ENCODE measurements at places on chromosomes 13 and 19.

GRCh38 chr19:51002089-51002532 is 707 bp upstream of the KLK8 start:
- no peak for DNase-seq

GRCh38 chr13:110829486-110829885 is 85.4 kb downstream of the ANKRD10 start:
- no peak for DNase-seq

GRCh38 chr13:30792285-30793000 is 57.1 kb downstream of the ALOX5AP start:
- no peak for DNase-seq

GRCh38 chr13:99320693-99321481 is 13.7 kb upstream of the GPR183 start:
- peak; percentile 42 for DNase-seq

- no peak for DNase-seq
Measured at GRCh38 chr19:45507872-45508416, 665 bp downstream of the VASP start.

- no peak for DNase-seq
Measured at GRCh38 chr19:10713317-10713716, 4.6 kb upstream of the DNM2 start.

GRCh38 chr13:21243045-21243897 is 66.8 kb downstream of the MRPL57 start:
- DNase-seq: no peak

- DNase-seq: peak; percentile 39
Measured at GRCh38 chr13:114063545-114064449, 68.6 kb downstream of the RASA3 start.

- peak; percentile 40 for DNase-seq
Measured at GRCh38 chr19:1942934-1943555, 2.1 kb downstream of the CSNK1G2 start.

- peak; percentile 96 for DNase-seq
Measured at GRCh38 chr19:2084993-2085720, 11.0 kb downstream of the MOB3A start.

DNA sequence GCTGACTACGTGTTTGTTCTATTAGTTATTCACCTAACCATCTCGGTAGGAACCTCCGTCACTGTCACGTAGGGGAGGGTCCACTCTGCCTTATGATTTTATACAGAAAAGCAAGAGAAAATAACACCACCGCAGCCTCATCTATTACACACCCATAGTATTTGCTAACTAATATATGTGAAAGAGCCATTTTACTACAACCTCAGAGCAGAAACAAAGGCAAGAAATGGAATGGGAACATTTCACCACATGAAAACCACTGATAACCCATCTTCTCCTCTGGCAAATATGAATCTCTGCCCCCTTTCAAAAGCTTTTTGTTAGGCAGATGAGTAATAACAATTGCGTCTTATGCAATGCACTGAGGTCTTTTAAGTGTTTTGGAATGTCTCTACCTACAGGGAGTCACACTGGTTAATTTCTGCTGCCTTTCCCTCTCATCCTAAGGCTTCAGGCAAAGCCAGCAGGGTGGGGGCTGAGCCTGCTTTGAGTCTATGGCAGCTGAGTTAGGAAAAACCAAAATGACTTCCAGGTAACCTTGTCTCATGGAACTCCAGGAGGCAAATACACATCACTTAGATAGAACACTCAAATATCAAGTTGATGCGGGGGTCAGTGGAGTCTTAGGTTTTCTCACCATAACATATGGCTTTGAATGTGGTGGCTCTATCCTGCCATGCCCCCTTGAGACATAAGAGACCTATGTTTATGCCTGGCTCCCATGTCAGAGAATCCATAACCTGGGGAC is 15.0 kb downstream of the TSHZ3 start:
- no peak for DNase-seq

- no peak for DNase-seq
Measured at GRCh38 chr19:16895467-16896145, 6.8 kb downstream of the F2RL3 start.

GRCh38 chr19:49594157-49594992 is 3.4 kb downstream of the PRR12 start:
- DNase-seq: no peak

GRCh38 chr13:78431328-78431727 is 172.0 kb downstream of the POU4F1 start:
- no peak for DNase-seq

- DNase-seq: no peak
Measured at GRCh38 chr13:48493851-48494250, 39.0 kb downstream of the RCBTB2 start.

DNA sequence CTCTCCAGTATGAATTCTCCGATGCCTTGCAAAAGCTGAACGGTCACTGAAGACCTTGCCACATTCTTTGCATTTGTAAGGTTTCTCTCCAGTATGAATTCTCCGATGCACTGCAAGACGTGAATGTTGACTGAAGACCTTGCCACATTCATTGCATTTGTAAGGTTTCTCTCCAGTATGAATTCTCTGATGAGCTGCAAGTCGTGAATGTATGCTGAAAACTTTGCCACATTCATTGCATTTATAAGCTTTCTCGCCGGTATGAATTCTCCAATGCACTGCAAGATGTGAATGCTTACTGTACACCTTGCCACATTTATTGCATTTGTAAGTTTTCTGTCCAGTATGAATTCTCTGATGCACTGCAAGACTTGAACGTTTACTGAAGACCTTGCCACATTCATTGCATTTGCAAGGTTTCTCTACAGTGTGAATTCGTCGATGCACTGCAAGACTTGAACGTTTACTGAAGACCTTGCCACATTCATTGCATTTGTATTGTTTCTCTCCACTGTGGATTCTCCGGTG is 20.0 kb upstream of the ZNF841 start:
- DNase-seq: no peak

DNA sequence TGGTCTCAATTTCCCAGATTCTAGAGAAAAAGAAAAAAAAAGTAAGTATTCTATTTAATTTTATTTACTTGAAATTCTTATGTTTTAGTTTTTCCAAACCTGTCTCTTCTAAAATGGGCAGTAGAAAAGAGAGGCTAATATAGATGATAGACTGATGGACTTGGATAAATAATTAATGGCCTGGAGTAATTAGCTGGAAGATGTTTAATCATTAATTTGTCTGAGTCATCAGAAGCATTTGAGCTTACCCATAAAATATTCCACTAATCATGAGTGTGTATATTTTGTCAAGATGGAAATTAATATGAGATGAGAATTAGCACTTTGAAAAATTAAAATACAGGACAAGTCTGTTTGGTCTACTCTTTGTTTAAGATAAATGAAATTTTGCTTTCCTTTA is 212.1 kb upstream of the MIR17HG start:
- no peak for DNase-seq

- no peak for DNase-seq
Measured at GRCh38 chr13:28590461-28590860, 68.5 kb upstream of the POMP start.

DNA sequence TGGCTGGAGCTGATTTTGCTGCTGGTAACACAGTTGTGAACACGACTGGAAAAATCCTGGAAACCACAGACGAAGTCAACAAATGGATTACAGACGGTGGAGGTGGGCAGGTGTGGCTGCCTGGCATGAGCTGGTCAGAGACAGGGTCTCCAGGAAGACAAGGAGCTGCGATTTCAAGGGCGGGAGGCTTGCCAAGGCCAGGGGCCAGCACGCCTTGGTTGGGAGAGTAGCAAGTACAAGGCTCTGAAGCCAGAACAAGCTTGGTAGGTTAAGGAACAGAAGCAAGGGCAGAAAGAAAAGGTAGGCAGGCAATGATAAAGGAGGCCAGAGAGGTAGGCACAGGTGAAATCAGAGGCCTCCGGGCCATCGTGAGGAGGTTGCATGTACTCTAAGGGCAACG is 50.7 kb upstream of the AMER2 start:
- no peak for DNase-seq

DNA sequence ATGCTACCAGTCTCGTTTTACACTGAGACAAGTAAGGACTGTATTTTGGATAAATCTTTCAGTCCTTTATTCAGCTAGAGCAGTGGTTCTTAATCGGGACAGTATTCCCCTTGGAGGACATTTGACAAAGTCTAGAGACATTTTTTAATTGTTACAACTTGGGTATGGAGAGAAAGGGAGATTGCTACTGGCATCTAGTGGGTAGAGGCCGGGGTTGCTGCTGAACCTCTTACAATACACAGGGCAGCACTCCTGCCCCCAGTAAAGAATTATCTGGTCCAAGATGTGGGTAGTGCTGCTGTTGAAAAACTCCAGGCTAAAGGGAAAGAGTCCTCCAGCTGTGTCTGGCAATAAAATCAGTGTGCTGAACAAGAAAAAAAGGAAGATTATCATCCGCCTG is 334.8 kb downstream of the SLC7A1 start:
- DNase-seq: no peak

DNA sequence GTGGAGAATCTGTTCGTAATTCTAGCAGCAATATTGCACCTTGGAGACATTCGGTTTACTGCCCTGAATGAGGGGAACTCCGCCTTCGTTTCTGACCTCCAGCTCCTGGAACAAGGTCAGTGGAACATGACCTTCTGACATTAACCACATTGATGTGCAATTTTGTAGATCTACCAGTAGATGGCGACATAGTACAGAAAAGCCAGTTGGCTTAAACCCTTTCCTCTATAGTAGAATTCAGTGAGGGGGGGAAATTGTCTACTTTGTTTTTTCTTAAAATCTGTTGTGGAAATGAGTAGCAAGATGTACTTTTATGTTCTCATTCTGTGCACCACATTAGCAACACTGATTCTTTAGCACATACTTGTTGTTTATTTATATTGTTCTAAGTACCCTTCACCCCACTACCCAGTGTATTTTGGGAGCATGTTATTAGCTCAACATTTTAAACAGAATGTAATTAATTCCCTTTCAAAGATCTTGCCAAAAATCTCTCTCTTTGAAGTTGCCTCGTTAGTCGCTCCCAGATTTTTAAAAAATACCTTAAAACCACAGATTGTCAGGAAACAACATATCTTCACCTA is 332.2 kb downstream of the MYO16 start:
- peak; percentile 4 for DNase-seq

DNA sequence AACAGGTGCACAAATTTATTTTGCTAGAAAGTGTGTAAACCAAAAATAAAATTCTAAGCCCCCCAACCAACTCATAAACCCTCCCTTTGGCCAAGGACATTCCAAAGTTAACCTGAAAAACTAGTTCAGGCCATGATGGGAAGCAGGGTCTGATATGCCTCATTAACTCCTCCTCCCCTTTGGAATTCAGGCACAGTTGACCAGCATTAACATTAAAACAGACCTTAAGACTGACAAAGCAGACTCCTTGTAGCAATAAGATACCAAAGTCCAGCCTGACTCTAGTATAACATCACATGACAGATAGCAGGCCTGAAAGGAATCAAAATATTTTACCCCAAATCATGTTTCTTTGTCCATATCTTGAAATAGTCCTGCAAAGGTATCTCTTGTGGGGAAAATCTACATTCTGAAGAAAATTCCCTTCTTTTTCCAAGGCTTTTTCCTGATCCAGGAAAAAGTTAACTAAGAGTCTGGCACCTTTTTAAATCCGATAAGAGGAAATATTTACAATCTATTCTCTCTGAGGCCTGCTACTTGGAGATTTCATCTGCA is 19.7 kb downstream of the NEK5 start:
- DNase-seq: no peak

DNA sequence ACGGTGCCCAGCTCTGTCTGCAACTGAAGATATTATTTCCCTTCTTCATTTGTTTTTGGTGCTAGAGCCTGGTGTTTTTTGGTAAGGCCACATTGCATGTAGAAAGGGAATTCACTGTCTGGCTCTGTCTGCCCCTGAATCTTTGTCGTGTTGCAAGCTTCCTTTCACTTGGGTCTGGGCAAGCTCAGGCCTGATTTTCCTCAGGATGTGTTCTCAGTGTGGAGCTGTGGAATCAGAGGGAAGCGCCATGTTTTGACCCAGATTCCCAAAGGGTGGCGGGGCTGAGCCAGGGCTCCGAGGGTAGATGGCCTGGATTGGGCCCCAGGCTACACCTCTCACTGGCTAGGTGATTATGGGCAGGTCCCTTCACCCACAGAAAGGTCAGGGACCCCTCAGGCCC is 8.6 kb downstream of the PRKCSH start:
- no peak for DNase-seq

- DNase-seq: peak; percentile 14
Measured at GRCh38 chr19:16825312-16826052, 3.7 kb upstream of the SIN3B start.

DNA sequence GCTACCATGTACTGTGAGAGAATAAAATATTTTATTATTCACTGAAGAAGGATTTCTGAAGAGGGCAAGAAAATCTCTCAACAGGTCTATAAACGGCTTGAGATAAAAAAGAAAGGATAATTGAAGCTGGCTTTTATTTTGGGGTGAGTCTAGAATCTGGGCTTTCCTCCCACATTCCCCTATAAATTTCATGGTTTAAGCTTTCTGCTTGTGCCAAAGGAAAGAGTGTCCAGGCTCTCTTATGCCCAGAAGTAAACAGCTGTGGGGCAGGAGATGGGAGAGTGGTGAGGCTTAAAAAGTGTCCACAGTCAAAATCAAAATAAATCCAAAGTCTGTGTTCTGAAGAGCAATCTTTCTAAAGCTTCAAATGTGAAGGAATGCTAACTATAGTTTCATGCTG is 942.2 kb upstream of the MIR17HG start:
- DNase-seq: no peak

DNA sequence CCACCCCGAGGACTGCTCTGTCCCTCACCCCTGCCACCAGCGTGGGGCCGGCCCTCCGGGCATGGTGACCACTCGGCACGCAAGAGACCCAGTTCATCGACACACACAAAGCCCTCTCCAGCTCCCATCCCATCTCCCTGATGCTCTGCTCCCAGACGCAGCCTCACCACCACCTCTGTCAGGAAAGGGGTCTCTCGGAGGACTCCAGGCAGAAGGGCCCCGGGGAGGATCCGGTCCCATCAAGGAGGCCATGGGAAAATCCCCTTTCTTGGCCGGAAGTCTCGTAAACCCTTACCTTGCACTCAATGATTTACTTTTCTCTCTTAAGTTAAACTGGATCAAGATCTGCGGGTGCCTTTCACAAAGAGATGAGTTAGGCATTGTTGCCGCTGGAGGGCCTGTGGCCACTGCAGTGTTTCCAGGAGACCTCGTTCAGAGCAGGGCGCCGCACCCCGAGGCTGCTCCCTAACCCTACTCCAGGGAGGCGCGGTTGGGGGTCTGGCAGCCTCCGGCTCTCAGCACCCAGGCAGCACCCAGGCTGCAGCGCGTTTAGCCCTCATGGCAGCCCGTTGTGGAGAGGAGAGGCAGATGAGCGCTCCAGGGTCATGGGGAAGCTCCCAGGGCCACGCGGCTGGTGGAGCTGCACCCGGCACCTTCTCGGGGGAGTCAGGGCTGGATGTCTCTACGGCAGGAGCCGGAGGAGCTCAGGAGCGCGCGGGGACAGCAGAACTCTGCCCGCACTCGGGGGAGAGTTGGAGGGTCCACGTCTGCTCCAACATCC is 31.0 kb downstream of the C2CD4C start:
- no peak for DNase-seq

GRCh38 chr19:21128901-21129698 is 12.7 kb upstream of the ZNF431 start:
- no peak for DNase-seq

Data from CD4-positive, alpha-beta T cell treated with Interleukin-17A for 4 hours (primary cell).